ENCODE measurements at places on chromosomes 2 and 18. TPM values are rescaled to one million over a fixed set of nuclear protein-coding genes. Genes with fewer than 3 reads are reported as not detected.
A peak's percentile ranks its signal among the peaks of the same experiment; 100 is the strongest.

MATN3 gene
- 7.0 TPM for total RNA-seq

TUBB8B gene
- total RNA-seq = not detected

RFTN2 gene
- total RNA-seq = 0.45 TPM

OTOS gene
- not detected for total RNA-seq

LYPD6B gene
- total RNA-seq = not detected

TNS1 gene
- 174 TPM for total RNA-seq

DNA sequence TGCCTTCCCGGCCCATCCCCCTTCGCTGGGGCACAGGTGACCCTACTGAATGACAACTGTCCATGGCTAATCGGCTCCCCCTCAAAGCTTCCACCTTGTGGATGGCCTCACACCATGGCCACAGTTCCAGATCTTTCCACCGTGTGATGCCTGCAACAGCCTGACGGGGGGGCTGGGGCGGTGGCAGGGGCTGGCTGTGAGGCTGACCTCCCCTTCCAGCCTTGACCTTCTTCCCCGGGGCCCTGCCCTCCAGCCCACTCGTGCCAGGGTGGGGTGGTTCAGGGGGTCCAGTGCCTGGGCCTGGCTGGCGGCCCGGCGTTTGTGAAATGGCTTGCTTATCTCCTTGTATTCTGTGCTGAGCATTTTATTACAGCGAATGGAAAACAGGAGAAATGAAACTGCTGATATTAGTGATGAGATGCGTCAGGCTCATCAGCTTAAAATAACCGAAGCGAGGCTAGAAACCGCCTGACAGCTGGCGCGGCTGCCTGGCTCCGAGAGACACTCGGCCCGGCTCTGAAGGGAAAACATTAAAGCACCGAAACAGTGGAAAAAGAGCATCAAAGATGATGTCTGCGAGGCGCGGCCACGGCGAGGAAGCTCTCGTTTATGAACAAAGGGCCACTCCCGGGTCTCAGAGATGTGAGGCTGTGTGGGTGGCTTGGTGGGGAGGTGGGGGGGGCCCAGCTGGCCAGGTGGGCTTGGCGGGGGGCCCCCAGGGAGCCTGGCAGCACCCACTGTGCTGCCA is 916 bp upstream of the PDCD1 start:
- H3K27ac ChIP-seq = peak overlapping the region; percentile 71
- H3K36me3 ChIP-seq = no peaks in the 10 kb centered on the region
- peak; percentile 78 for DNase-seq

DNA sequence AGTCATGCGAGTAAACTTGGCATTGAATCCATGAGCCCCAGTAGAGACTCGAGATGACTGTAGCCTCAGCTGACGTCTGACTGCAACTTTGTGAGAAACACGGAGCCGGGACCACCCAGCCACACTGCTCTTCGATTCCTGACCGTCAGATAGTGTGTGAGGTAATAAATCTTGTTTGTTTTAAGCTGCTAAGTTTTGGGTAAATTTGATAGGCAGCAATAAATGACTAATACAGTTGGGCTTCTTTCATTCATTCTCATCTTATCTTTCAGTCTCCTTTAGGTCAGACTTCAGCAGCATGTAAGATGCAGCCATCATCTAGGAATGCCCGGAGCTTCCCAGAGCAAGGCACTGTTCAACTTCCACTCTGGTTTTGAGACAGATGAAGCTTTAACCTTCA is 8.0 kb upstream of the KLHL29 start:
- no peak for DNase-seq
- no peaks in the 10 kb centered on the region for H3K36me3 ChIP-seq
- no peak overlapping the region for H3K4me3 ChIP-seq
- no peak overlapping the region for H3K27ac ChIP-seq
- no peaks in the 10 kb centered on the region for H3K27me3 ChIP-seq

DNA sequence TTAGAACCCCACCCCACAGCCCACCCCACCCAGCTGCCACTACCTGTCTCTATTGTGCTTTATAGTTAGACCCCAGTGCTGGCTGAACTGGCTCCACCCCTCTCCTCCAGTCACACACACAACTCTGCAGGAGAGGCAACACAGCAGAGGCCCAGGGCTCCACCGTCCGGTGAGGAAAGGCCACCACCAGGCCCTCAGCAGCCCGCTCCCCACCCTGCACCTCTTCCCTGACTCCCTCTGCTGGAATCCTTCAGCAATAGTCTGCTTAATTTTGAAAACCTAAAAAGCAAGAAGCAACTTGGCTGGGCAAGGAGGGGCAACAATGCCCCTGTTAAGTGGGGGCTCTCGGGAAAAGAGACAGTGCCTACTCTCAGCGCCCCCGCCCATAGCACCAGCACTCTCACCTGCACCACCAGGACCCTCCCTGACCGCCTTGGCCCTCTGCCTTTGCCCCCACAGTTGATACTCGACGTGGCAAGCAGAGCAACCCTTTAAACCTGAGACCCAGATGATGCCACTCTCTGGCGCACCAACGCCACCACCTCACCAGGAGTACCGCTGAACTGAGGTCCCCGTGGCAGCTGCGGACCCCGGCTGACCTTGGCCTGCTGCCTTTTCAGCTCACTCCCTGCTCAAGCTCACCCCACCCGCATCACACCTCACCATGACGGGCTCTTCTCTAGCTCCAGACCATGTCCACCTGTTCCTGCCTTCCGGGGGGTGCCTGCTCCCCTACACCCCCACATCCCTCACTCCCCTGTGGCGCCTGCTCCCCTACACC is 45.7 kb downstream of the NDUFA10 start:
- H3K36me3 ChIP-seq = peaks cover 88% of the 10 kb centered on the region
- no peak overlapping the region for H3K27ac ChIP-seq
- no peaks in the 10 kb centered on the region for H3K27me3 ChIP-seq
- DNase-seq = no peak
- no peak overlapping the region for H3K4me3 ChIP-seq
- H3K4me1 ChIP-seq = no peaks in the 10 kb centered on the region

DNA sequence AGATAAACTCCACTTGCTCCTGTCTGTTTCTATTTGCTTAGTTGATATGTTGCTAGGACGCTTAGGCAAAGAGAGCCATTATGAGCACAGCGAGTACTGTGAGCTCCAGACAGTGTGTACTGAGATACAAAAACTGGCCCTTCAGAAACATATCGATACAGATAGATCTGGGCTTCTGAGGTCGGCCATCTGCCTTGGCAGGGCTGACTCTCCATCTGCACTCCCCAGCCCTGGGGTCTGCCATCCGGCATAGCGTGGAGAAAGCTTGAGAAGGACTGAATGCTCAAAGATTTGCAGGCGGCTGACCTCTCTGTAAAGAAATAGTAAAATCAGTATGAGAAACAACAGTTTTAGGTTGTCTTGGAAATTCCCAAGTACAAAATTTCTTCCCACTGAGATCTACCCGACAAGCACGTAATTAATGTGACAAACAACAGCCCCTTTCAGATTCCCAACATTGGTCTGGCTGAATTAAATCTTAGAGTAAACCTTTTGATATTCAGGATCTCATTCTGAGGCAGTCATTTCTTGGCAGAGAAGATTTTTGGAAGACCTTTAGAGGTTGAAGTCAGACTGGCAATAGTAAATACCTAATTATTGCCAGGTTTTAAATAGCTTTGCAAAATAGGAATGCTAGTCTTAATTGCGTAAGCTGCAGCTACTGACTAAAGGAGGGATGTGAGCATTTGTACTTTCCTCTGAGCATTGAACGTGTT is 127.4 kb downstream of the CHST9 start:
- no peak for DNase-seq
- no peak overlapping the region for H3K27ac ChIP-seq
- no peaks in the 10 kb centered on the region for H3K36me3 ChIP-seq
- no peak overlapping the region for H3K4me3 ChIP-seq
- no peaks in the 10 kb centered on the region for H3K27me3 ChIP-seq

GRCh38 chr18:34315591-34316352 is 91.1 kb upstream of the NOL4 start:
- no peaks in the 10 kb centered on the region for H3K36me3 ChIP-seq
- no peaks in the 10 kb centered on the region for H3K27me3 ChIP-seq
- H3K4me3 ChIP-seq = no peak overlapping the region
- no peak overlapping the region for H3K27ac ChIP-seq

GRCh38 chr2:170974304-170974993 is 45.4 kb downstream of the GORASP2 start:
- H3K36me3 ChIP-seq = no peaks in the 10 kb centered on the region
- H3K27me3 ChIP-seq = no peaks in the 10 kb centered on the region
- H3K27ac ChIP-seq = no peak overlapping the region
- peaks cover 26% of the 10 kb centered on the region for H3K4me1 ChIP-seq
- H3K4me3 ChIP-seq = peak overlapping the region; percentile 83

- no peak overlapping the region for H3K4me3 ChIP-seq
- DNase-seq = no peak
- H3K36me3 ChIP-seq = peaks cover 11% of the 10 kb centered on the region
- H3K27ac ChIP-seq = no peak overlapping the region
- no peaks in the 10 kb centered on the region for H3K4me1 ChIP-seq
- H3K27me3 ChIP-seq = no peaks in the 10 kb centered on the region
Measured at GRCh38 chr18:34884436-34884835, 156.8 kb upstream of the MAPRE2 start.

GRCh38 chr18:6980363-6980762 is 137.2 kb downstream of the LAMA1 start:
- H3K4me1 ChIP-seq = no peaks in the 10 kb centered on the region
- no peak overlapping the region for H3K27ac ChIP-seq
- no peak for DNase-seq
- H3K36me3 ChIP-seq = no peaks in the 10 kb centered on the region
- no peak overlapping the region for H3K4me3 ChIP-seq
- H3K27me3 ChIP-seq = no peaks in the 10 kb centered on the region

GRCh38 chr2:42096869-42097591 is 49.2 kb downstream of the PKDCC start:
- H3K27me3 ChIP-seq = no peaks in the 10 kb centered on the region
- H3K36me3 ChIP-seq = no peaks in the 10 kb centered on the region
- DNase-seq = no peak
- H3K27ac ChIP-seq = peak overlapping the region; percentile 23
- peaks cover 86% of the 10 kb centered on the region for H3K4me1 ChIP-seq

DNA sequence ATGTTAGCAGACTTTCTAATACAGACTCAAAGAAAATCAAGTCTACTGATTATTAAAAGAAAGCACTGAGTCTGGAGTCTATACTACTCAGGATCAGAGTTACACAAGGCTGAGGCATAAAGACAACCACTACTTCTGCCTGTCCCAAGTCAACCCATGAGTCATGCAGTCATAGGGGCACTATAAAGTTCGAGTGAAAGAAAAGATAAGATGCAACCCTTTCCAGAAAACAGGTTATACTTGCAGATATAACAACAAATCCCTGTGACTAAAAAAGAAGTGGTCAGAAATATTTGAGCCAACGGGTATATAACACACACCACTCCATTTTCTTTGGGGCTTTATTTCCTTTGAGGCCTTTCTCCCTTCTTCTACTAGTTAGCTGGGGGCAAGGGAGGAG is 18.6 kb upstream of the SCRN3 start:
- no peak for DNase-seq
- H3K27me3 ChIP-seq = no peaks in the 10 kb centered on the region
- H3K27ac ChIP-seq = no peak overlapping the region
- no peaks in the 10 kb centered on the region for H3K4me1 ChIP-seq
- peaks cover 97% of the 10 kb centered on the region for H3K36me3 ChIP-seq

GRCh38 chr2:23321751-23322150 is 63.2 kb upstream of the KLHL29 start:
- H3K4me1 ChIP-seq = no peaks in the 10 kb centered on the region
- H3K27me3 ChIP-seq = no peaks in the 10 kb centered on the region
- no peak for DNase-seq
- no peaks in the 10 kb centered on the region for H3K36me3 ChIP-seq

DNA sequence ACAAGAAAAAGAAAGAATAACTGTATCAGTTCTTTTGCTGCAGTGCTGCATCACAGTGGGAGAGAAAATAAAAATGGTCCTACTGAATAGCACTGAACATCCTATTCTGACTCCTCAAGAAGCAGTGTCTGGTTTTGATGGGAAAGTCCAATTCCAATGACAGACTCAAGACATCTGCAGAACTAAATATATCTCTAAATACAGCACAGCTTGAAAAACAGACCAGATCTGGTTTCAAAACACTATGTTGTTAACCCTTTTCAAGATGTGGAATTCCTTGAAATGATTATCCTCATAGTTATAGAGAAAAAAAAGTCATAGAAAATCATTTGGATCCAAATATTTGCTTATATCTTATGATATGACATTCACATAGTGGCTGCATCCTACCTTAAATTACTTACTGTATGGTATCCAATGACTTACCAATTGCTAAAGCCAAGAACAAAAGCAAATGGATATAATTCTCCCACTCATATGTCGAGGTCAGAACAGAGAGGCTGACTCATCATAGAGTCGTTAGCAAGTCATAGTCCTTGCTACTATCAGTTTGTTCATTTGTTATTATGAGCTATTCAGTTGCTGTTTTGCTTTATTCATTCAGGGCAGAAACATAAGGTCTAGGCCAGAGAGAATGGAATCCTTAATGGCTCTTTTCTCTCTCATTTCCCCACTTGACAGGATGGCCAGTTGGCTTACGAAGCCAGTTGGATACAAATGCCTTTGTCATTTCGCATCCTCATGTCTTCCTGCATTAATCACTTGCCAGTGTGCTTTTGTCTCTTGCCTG is 62.5 kb upstream of the ACVR2A start:
- DNase-seq = no peak
- no peak overlapping the region for H3K27ac ChIP-seq
- H3K36me3 ChIP-seq = no peaks in the 10 kb centered on the region
- H3K4me3 ChIP-seq = no peak overlapping the region
- no peaks in the 10 kb centered on the region for H3K27me3 ChIP-seq

GRCh38 chr18:42948831-42949230 is 166.7 kb downstream of the RIT2 start:
- no peak for DNase-seq
- H3K27me3 ChIP-seq = no peaks in the 10 kb centered on the region

DNA sequence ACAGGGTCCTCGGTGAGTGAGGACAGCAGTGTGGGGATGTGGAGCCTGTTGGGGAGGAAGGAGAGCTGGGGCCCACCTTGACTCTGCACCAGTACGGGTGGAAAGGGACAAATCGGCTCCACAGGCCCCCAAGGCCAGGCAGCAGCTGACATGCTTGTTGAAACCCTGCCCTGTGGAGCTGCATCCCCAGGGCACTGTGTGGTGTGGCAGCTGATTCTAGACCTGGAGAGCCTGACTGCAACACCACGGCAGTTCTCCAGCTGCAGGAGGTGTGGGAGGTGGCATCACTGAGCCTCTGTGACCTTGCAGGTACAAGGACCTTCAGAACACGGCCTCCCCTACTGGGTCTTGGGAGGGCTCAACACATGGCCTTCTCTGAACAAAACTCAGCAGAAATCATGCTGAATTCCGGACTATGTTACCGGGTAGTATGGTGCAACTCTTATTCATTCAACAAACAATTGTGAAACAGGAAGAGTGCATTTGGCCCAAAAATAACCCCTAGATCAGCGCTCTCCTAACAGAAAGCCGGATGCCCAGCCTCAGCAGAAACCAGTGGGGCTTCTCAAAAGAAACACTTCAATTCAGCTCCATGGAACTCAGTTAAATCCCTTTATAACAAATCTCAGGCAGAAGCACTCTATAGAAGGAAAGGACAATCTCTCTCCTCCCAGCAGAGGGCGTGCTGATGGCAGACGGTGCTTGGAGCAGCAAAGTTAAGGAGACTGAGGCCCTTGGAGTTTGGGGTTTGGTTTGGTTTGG is 104.4 kb upstream of the SALL3 start:
- H3K4me1 ChIP-seq = no peaks in the 10 kb centered on the region
- no peaks in the 10 kb centered on the region for H3K36me3 ChIP-seq
- no peak for DNase-seq
- H3K27me3 ChIP-seq = peaks cover 2% of the 10 kb centered on the region
- H3K27ac ChIP-seq = no peak overlapping the region
